ENCODE measurements at places on chromosomes 7 and 10.
A peak's percentile ranks its signal among the peaks of the same experiment; 100 is the strongest.

- DNase-seq: no peak
Measured at GRCh38 chr7:88306590-88307048, at the start of gene STEAP4. TSS of gene STEAP4 (minus strand) at chr7:88306894. CDS start at chr7:88284269, 22,625 bp downstream.

- DNase-seq: peak; percentile 60
Measured at GRCh38 chr7:28180364-28181147, at the start of gene JAZF1. TSS of gene JAZF1 (minus strand) at chr7:28180795.

GRCh38 chr7:67463316-67463715, 466.7 kb downstream of the TYW1 start:
- DNase-seq: no peak

DNA sequence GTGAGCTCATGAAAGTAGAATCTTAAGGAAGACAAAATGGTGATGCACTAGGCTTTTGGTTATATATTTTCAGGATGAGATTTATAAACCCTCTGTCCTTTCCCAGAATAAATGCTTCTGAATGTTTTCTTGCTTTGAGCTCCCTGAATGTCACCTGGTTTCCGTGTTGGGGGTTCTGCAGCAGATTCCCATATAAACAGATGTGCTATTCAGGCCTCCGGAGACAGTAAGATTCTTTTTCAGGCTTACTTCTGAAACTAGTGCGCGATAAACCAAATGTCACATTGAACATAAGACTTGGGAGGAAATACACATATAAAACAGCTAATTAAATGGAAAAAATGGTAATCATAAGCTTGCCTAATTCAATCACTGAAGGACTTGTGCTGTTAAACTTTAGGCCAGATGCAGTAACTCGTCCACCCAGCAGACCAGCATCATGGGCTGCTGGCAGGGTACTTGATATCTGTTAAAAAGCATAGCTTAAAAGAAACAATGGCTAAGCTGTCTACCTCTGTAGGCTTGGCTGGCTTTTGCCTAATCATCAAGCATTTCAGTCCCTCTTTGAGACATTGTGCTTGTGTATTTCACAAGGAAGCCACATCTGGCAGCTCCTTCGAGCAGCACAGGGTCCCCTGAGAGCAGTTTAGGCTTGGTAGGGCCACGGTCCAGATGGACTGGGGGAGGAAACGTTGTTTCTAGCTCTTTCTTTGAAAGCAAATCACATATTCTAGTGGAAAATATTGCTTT, 281.2 kb upstream of the KIAA1217 start:
- DNase-seq: no peak

DNA sequence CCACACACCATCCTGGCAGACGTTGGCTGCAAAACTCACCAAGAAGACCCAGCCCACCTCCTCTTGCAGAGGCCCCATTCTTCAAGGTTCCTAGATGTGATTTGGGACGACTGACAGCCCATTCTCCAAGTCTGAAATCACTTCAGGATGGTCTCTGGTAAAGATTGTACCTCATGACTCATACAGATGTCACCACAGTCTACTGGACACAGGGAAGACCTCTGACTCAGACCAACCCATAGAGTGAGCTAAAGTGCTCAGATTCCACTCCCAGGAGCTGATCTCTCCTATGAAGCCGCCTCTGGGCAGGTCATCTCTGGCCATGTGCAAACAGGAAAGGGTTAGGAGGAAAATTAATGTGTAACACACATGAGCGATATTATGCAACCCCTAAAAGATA, 102.4 kb upstream of the VWC2 start:
- DNase-seq: no peak

- DNase-seq: no peak
Measured at GRCh38 chr10:77905781-77906180, 20.8 kb downstream of the DLG5 start.

- no peak for DNase-seq
Measured at GRCh38 chr10:112467541-112468075, 20.6 kb downstream of the VTI1A start.

GRCh38 chr10:31660300-31660699, 268.3 kb downstream of the ARHGAP12 start:
- DNase-seq: no peak

DNA sequence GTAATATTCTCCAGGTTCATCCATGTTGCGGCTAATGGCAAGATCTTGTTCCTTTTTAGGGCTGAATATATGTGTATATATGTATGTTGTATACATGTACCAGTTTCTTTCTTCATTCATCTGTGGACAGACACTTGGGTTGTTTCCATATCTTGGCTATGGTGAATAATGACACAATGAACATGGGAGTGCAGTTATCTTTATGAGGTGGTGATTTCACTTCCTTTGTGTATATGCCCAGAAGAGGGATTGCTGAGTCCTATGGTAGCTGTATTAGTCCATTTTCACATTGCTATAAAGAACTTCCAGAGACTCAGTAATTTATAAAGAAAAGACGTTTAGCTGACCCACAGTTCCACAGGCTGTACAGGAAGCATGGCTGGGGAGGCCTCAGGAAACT, 17.1 kb upstream of the TSPAN15 start:
- no peak for DNase-seq

- DNase-seq: no peak
Measured at GRCh38 chr10:55398497-55398882, 597.5 kb upstream of the PCDH15 start.

DNA sequence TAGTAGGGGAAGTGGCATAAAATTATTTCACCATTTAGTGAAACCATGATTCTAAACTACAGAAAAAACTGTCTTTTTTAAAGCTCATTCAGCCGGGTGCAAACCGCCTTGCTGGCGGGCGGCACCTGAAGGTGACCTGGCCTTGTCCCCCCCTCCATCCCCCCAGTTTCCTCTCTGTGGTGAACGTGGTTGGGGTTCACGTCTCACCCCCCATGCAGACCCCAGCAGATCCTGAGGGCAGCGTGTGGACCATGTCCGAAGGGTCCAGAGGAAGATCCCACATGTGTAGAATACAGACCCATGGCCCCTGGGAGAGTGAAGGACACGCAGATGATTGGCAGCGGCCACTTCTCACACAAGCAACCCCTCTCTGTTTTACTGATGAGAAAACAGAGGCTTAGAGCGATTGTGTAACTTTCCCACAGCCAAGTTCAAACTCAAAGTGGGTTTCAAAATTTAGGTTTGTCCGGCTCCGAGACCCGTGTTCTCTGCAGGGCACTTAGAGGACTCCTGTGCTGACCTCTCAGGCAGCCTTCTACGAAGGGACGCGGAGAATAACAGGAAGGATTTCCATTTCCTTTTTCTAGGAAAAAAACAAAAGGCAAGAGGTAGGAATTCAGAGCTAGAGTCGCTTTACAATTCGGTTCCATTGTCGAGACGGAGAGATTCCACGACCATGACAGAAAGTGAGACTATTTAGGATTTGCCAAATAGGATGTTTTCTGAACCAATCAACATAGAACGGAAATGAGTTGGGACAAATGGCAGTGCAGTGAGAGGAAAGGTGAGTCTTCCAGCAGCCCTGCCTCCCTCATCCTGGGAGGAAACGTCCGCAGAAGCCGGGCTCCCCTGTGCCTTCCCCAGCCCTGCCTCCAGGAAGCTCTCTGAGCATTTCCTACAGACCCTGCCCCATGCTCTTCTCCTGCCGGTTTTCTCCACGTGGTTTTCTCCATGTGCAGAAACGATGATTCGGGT, 67.6 kb upstream of the PITRM1 start:
- no peak for DNase-seq

DNA sequence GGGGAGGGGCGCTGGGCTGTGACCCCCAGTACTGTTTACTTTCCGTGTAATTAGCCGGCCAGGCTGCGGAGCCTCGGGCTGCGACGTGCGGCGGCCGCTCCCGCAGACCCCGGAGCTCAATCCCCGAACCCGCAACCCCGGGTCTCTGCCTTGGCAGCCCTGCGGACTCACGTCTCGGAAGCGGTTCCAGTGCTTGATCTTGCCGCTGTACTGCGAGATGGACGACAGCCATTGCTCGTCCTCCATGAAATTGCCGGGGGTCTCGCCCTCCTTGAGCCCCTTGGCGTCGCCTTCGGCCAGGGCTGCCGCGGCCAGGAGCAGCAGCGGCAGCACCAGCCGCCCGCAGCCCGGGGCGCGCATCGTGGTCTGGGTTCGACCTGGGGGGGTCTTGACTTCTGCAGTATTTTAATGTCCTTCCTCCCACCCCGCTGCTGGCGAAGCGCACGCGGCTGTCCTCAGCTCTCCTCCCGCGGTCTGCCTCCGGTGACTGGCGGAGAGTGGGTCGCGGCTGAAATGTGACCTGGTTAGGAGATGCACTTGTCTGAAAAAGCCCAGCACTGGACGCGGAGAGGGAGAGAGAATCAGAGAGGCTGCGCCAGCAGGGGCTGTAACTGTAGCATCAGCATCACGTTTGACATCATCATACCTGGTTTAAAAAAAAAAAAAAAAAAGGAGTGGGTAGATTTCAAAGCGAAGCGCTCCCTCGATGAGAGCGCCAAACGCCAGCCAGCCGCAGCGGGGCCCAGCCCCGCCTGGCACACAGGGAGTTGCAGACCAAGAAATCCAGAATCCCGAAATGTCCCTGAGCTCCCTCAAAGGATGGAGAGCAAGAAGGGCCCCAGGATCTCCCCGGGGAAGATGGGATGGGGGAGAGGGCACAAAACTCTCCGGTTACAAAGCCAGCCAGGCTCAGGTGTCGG, at the start of gene SPOCK2:
SPOCK2 (minus strand) TSS at position 583 of the 920 bp plus-strand sequence; CDS start at position 360, 223 bp downstream.
- peak; percentile 74 for DNase-seq

GRCh38 chr7:44801890-44802289, 5.4 kb downstream of the PPIA start:
- DNase-seq: no peak

GRCh38 chr7:107661081-107661864, 645 bp downstream of the SLC26A4 start:
- peak; percentile 6 for DNase-seq

DNA sequence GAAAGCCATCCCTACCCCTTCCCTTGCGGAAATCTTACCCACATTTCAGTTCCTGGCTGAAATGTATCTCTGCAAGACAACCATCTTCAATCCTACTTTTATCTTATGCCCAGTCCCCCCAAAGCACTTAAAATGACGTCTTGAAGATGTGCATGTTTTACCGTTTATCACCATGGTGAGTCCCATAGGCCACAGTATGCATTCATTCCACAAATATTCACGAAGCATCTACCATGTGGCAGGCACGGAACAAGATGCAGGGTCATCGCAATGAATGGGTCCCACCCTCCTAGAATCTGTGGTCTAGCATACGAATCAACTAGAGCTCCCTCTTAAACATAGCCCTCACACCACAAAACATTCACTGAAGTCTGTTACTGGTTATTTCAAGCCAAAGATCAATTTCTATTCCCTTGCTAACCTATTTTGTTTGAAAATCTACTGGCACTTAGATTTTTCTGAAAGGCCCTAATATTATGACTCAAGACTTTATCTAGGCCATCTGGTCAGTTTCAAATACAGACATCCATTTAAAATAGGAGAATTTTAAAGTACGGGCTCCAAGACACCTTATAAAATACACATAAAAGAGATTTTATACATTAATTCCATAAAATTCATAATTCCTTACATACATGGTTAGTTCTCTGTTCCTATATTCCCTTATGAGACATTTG, 99.4 kb downstream of the PARD3 start:
- DNase-seq: no peak

DNA sequence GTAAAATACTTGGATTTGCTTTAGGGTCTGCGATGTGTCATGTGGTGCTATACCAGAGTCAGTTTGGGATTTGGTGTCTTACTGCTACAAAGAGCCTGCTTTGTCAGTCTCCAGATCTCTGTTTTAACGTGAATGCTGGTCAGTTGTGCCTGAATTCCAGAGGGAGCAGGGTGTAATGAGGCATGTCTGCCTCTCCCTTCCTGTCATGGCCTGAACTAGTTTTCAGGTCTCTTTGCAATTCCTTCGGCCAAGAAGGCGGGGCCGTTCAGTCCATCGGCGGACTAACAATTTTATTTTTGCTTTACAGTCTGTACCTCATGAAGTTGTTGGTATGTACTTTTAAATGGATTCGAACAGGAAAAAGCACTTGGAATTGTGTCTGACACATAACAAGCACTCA, 465.1 kb upstream of the ADARB2 start:
- DNase-seq: no peak

GRCh38 chr7:143360788-143361551, 1.5 kb downstream of the FAM131B start:
- DNase-seq: no peak

GRCh38 chr10:6069081-6069931, 7.1 kb upstream of the IL2RA start:
- no peak for DNase-seq

- no peak for DNase-seq
Measured at GRCh38 chr7:3206101-3206500, 95.0 kb upstream of the SDK1 start.

DNA sequence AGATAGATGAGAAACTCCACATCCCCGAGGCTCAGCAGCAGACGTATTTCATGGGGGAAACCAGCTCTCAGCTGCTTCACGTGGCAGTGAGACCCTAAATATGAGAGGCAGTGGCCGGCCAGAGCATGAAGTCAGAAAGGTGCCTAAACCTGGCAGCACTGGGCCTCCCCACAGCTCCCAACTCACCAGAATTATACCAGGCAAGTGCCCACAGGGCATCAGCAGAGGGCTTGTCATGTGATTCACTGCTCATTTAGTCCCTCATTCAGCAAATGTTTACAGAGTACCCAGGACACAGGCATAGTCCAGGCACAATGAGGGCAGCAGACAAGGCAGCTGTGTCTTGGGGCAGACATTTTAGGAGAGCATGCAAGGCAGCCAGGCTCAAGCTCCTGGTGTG, 212.6 kb downstream of the PTPRN2 start:
- DNase-seq: no peak

DNA sequence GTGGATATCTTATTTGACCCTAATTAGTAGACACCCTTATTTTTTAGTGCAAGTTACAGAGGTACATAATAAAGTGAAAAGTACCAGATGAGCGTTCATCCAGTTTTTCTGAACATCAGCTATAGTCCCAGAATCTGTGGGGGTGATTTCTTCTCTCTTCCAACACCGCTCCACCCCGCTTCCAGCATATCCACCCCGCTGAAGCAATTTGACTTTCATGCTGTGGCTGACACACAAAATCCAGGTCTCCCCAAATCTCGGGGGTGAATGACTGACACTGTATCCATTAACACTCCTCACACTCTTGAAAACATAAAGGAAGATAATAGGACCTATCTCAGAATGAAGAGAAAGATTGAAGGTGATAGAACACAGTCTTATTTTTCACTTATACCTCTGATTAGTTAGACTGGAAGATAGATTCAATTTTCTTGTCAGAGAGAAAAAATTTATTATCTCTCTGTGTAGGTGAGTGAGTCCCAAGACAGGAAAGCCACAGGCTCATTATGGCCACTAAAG, 143.4 kb downstream of the ANLN start:
- no peak for DNase-seq

GRCh38 chr10:8463853-8464252, 409.4 kb downstream of the GATA3 start:
- no peak for DNase-seq

DNA sequence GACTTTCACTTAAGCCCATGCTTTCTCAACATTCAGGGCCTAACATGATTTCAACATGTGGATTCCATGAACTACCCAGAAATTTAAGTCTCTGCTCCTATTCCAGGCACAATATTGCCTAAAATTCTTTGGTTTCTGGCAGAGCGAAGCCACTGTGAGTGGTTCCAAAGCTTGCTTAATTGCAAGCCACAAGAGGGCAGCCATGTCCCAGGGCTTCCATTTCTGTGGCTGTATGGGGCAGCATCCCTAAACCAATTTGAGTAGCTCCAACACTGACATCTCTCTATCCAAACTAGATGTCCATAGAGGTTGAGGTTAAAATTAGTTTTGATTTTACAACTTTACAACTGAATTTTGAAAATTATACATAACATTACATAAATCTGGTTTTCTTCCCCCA, 56.3 kb upstream of the MDFIC start:
- DNase-seq: peak; percentile 52

All from effector memory CD8-positive, alpha-beta T cell (primary cell).